ENCODE measurements at places on chromosomes 3 and 15. TPM values are rescaled to one million over a fixed set of nuclear protein-coding genes. Genes with fewer than 3 reads are reported as not detected.

GRCh38 chr3:128001576-128001975, 50.7 kb upstream of the SEC61A1 start:
- DNase-seq, result no peak

Gene P3H2
- total RNA-seq, result 28.1 TPM

Gene SQOR
- total RNA-seq, result 62.8 TPM

DNA sequence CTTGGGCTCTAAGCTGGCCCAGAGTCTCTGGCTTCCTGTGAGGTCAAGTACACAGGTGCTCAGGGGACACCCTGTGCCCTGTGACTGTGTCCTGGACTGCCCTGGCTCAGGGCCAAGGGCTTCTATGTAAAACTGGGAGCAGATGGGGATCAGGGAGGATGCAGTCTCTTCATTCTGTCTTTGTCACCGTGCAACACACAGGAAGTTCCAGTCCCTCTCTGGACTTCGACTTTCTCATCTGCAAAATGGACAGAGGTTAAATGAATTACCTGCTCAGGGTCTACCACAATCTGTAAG, 61.9 kb upstream of the TLE3 start:
- no peak for DNase-seq

Gene SLC22A14
- total RNA-seq, result 0.23 TPM

GRCh38 chr3:157428853-157429252, 7.8 kb upstream of the PTX3 start:
- no peak for DNase-seq

Measured in esophagus muscularis mucosa (tissue), 4 donors.